ENCODE measurements at places on chromosomes 6 and 20. TPM values are rescaled to one million over a fixed set of nuclear protein-coding genes. Genes with fewer than 3 reads are reported as not detected.

GRCh38 chr6:139030228-139030963, 1.9 kb downstream of the ABRACL start:
- no peak for DNase-seq

The GPR63 gene
- polyA plus RNA-seq = 2.6 TPM

The PNPLA1 gene
- 2.2 TPM for polyA plus RNA-seq

The CDSN gene
- not detected for polyA plus RNA-seq

The ZC2HC1B gene
- not detected for polyA plus RNA-seq

DNA sequence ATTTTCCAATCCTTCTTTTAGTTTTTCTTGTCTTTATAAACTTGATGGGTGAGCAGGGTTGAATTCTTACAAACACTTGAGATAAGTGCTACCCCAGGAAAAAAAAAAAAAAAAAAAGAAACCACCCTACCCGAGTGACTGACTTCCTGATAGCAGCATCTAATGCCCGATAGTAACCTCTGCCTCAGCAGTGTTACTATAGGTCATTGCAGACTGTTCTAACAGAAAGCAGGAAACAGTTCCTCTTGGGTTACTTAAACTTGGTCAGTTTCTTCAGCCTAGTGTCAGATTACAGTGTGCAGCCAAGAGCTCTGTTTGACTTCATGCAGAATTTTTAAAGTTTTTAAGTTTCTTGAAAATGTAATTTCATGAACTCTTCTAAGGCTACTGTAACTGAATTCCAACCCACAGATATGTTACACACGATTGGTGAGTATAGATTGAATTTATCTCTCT, 2.1 kb downstream of the MYLIP start:
- peak; percentile 67 for DNase-seq

GRCh38 chr6:157640746-157641451, 182.1 kb upstream of the SNX9 start:
- no peak for DNase-seq

- DNase-seq = no peak
These were observed 491.4 kb upstream of the RNF217 start for GRCh38 chr6:124470803-124471202.

DNA sequence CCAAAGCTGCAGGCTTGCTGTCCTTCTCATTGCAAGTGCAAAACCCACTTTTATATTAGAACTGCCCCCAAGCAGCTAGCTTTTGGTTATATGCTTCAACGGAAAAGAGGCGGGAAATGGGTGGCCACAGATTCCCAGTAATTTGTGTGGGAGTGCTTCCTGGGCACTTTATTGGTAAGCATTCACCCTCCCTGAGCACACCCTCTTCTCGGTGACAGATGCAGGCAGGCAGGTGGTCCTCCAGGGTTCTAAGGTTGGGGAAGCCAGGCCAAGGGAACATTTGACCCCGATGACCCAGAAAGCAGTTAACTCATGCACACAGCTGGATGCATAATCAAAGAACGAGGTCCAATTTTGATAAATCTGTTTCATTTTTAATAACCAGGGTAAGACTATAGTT, 29.1 kb downstream of the PRDM1 start:
- DNase-seq = no peak

GRCh38 chr6:26043384-26044139, 43.7 kb upstream of the HFE start:
- peak; percentile 91 for DNase-seq

The FAM162B gene
- polyA plus RNA-seq = 5.8 TPM

The ARMC12 gene
- polyA plus RNA-seq = 1.1 TPM

- DNase-seq = no peak
These were observed 148.8 kb downstream of the ARID1B start for GRCh38 chr6:156925718-156926607.

The BLOC1S5 gene
- 38.2 TPM for polyA plus RNA-seq

DNA sequence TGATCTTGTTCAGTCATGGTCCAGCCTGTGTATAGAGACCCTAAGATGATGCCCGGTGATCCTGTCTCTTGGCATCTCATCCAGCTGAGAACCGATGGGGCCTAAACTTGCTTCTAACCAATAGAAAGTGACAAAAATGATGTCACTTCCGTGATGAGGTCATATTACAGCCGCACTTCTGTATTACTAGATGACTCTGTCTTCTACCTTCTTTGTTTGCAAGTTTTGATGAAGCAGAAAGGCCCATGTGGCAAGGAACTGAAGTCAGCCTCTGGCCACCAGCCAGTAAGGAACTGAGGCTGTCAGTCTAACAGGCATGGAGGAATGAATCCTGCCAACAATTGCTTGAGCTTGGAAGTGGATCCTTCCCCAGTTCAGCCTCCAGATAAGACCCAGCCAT, 32.8 kb upstream of the HLA-C start:
- DNase-seq = no peak

DNA sequence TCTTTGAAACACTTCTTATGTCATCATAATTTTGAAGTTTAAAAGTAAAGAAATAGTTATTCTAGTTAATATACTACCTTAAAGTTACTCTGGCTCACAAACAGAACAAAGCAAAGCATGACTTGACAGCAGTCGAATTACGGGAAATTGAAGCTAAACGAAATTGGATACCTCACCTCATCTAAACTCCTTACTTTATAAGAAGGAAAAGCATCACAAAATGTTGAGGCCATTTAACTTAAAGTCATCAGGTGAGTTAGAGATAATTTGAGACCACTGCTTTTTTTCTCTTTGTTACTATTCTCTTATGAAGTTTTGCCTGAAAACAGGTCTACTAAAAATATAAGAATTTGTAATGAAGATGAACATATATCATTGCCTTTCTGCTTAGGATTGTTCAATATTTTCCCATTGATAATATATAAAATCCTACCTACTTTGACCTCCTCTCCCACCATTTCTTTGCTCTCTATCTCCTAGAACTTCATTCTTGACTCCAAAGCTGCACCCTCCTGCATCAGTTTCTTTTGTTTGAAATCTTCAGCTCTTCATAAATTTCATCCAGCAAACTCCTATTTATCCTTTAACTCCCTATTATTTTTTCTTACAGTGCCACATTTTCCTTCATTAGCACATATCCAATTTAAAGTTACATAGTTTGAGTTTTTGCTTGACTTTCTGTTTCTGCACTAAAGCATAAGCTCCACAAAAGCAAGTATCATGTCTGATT, 510.7 kb upstream of the ZNF337 start:
- no peak for DNase-seq

- no peak for DNase-seq
These were observed 264.1 kb downstream of the CDC5L start for GRCh38 chr6:44651604-44652003.

- no peak for DNase-seq
These were observed 275.1 kb upstream of the CDH4 start for GRCh38 chr20:60976913-60977312.

GRCh38 chr6:98477231-98477630, 357.1 kb upstream of the POU3F2 start:
- DNase-seq = no peak

- no peak for DNase-seq
These were observed 45.7 kb upstream of the IRF4 start for GRCh38 chr6:345747-346385.

- no peak for DNase-seq
These were observed 904 bp downstream of the B3GALT4 start for GRCh38 chr6:33277663-33278391.

DNA sequence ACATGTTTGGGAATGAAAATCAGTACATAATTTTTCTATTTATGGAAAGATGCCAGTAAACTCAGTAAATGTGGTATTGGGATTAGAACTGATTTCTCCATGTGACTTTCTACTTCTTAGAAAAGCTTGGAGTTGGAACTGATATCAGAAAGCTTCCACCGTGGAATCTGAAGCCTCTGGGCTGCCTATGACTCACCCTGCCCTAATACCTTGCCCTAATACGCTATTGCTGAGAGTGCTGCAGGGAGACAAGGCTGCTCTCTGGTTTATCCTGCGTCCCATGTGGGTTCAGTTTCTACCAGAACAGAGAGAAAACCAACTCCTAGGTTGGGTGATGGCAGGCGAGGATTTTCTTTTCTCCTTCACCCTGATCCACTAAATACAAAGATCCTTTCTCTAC, 3.3 kb upstream of the STMND1 start:
- DNase-seq = no peak

Measured in right renal pelvis (tissue), 4 donors.